HAP-1 (cell line): ENCODE measurements at places on chromosomes 5 and 9.

DNA sequence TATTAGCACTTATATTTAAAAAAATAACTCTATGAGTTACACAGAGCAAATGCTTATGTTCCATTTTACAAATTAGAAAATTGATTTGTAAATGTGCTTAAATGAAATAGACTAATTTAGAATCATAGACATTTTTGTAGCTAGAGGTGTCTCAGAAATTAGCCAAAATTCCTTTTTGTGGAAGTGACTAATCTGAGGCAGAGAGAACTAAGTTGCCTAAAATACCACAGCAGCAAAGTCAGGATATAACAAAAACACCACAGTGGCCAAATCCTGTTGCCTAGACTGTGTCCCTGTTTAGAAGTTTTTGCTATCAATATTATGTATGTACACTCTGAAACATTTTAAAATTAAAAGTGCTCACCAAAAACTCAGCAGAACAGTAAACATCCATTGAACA lies 18.7 kb downstream of the ADAMTSL1 start:
- no peak for DNase-seq

- DNase-seq = no peak
Measured at GRCh38 chr9:14565352-14566016, 127.7 kb downstream of the ZDHHC21 start.

DNA sequence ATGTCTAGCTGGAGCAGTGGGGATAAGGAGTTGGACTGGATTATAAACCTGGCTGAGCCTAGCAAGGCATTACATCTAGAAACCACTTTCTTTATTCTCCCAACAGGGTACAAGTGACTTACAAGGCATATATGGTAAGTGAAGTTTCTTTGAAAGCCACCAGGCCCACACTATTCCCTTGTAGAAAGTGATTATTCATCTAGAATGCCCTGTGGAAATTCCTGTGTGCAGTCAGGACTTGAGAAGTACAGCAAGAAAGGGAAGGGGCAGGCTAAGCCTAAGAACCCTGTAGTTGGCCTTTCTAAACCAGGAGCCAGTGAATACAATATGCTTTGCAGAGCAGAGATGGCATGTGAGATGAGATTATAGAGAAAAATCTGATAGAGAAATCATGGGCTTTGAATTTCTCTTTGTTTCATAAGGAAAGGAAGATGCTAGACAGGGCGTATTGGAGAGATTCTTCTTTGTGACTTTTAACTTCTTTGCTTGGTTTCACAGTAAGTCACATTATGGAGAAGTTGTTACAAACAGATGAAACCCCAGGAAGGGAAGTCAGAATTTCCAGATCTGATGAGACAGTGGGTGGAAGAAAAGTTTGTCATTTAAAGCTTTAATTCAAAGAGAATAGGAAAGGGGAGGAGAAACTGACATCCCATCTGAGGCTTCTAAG lies 321.7 kb downstream of the NDUFS4 start:
- DNase-seq = no peak

DNA sequence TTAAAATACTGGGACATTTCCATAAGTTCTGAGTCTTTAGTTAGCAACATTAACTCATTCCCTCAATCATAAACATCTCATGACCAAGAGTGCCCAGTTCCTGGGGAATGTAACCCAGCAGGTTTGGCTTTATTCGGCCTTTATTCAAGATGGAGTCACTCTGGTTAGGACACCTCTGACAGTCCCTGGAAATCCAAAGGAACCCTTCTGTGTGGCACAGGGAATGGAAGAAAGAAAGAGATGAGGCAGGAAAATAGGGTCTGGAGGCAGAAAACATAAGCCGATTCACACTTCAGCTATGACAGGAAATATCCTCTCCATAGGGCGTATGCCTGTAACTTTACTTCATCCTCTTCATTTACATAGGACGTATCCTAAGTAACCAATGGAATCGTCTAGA lies 53.5 kb downstream of the FXN start:
- DNase-seq = no peak

DNA sequence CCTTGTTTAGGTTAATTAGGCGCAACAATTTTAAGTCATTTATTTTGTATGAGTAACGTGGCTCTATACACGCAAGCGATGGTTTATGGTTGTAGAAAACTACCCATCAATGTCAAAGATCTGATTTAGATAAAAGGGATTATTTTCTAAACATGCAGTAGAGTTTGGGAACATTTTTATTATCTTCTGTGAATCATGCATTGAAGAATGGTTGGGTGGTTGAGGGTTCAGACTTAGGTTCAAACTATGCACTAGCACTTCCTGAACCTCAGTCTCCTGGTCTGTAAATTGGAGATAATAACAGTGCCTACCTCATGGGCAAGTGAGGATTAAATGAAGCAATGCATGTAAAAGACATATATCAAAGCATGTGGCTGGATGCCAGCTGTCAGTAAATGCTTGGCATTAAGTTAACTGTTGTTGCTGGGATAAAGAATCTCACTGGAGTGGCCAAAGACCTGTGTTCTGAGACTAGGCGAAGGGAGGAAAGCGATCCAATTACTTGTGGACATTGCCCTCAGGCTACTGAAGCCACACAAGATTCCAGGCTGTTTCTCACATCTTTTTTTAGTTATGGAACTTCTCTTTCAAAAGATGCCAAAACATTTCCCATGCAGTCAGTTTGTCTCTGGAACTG lies 1.1 kb upstream of the OTULINL start:
- no peak for DNase-seq

GRCh38 chr5:152376886-152377285 lies 28.2 kb downstream of the NMUR2 start:
- no peak for DNase-seq

GRCh38 chr5:74027732-74028338 lies 401.8 kb downstream of the ARHGEF28 start:
- DNase-seq = no peak
